Pons (tissue), 1 donor: ENCODE measurements at places on chromosomes 5 and 9.
A peak's percentile ranks its signal among the peaks of the same experiment; 100 is the strongest.

DNA sequence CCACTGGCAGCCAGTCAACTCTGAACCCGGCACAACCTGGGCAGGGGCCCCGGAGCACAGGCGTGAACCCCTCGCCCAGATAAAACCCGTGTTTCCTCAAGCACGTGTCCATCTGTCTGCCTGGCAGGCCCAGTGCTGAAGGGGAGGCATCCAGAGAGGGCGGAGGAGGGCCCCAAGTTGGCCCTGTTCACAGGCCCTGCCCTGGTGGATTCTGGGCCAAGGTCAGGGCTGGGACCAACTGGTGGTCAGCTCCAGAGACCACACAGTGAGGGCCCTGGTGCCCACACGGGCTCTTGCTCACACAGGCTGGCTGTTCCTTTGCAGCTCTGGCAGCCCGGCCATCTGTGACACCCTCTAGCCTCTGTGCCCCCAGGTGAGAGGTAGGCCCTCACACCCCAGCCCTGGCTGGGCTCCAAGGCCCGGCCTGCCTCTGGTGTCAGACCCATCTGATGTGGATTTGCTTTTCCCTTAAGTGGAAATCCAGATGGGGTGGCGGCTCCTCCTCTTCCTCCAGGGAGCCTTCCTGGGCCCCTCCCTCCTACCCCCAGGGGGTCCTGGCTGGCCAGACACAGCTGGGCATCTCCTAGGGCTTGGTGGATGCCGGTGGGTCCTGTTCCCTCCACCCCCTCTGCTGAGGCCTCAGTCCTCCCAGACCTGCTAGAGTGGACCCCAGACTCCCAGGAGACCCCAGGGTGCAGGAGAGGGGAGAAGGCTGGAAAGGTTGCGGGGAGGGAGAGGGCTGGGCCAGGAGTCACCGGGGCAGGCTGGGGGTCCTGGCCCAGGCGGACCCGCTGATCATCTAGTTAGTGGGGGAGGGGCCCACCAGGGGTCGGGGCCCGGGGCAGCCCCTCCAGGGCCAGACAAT, 525 bp upstream of the STPG3 start:
- no peak for DNase-seq

DNA sequence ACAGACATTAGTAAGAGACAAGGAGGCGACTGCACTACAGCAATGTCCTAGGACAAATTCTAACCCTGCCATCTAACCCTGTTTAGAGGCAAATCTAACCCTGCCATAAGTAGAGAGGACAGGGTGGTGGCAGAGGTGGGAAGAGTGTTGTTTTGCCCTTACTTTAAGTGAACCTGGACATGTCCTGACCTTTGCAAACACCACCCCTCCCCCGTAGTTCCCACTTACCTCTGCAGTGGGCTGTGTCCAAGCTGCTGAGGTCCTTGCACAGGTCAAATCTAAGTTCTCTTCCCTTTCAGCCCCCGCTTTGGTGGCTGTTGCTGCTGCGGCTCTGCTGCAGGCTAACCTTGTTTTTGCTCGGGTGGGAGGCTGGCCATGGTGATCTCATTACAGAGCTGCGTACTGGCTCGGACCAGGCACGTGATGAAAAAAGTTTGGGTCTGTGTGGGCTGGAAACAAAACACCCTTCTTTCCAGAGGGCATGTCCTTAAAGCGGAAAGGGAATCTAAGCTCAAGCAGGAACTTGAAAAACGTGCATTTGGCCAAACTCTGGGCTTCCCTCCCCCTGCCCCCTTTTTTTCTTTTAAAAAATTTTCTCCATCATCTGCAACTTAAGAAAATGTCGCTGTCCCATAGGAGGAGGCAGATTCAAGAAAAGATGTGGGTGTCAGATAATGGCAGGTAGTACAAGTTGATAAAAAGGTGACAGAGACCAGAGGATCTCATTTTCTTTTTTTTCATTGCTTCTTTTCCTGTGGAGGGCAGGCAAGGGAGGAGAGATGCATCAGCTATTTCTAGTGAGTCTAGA, at the start of gene FAXDC2:
Gene FAXDC2, minus strand, starts transcription at position 349 of the 808 bp plus-strand sequence. CDS start 12,425 bp downstream, outside the sequence.
- peak; percentile 92 for DNase-seq

- no peak for DNase-seq
Measured at GRCh38 chr9:76023715-76024195, 133.3 kb downstream of the PCSK5 start.

- DNase-seq, result no peak
Measured at GRCh38 chr5:56479126-56479525, 246.0 kb upstream of the ANKRD55 start.

- DNase-seq, result no peak
Measured at GRCh38 chr9:2389404-2389803, 232.2 kb upstream of the VLDLR start.

DNA sequence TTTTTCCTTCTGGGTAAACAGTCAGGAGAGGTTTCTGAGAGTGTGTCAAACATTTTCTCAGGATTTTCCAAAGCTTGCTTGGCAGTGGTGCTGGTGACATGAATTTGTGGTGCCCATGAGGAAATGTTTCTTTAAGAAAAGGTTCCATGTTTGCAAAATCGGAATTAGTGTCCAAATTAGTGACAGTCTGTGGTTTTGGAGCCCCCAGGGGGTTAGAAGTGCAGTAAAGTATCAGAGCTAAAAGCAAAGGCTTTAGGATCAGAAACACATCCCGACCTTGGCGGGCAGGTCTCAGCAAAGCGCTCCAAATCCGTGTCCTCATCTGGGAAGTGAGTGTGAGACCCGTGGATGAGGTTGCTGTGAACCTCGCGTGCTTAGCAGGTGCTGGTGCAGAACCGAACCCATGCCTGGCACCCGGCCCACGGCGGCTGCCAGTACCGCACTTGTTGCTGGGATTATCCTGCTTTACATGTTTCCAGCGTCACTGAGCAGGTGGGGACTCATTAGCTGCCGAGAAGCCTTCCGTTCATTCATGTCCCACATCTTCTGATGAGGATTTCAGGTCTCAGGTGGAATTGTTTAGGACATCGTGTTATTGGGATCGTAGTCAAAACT, 70.8 kb upstream of the COL5A1 start:
- DNase-seq, result no peak

- DNase-seq, result no peak
Measured at GRCh38 chr5:6837519-6838110, 124.4 kb downstream of the TENT4A start.

DNA sequence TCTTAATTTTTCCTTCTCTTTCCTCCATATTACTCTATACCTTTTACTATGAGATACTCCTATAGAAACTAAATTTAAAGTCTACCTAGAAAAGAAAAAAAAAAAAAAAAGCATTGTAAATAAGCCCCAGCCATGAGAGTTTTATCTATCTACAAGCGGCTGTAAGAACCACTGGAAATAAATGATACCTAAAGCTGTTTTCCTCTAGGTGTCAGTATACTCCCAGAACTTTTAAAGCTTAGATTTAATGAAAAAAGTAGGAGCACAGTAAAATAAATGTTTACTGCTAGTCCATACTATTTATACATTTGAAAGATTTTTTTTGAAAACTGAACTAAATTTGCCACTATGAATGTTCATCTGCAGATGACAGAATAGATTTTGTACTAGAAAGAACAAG, 26.2 kb downstream of the TYRP1 start:
- DNase-seq, result peak; percentile 68

DNA sequence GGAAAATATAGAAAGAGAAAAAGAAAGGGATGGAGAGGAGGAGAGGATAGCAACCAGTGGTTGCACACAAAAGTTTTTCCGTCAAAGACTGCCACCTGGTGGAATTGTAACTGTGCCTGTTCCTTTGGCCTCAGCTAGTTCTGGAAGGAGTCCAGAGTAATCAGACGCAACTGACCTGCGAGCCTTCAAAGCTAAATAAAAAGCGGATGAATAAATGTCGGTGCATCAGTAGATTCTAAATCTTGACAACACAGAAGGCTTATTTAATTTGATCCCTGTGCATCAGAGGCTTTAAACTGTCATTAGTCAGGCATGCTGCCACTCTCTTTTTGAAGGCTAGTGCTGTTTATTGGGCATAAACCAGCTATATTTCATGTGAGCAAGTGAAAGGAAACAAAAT, 132.9 kb upstream of the ACO1 start:
- DNase-seq, result peak; percentile 73

- no peak for DNase-seq
Measured at GRCh38 chr5:94125107-94125506, 383.7 kb upstream of the POU5F2 start.

DNA sequence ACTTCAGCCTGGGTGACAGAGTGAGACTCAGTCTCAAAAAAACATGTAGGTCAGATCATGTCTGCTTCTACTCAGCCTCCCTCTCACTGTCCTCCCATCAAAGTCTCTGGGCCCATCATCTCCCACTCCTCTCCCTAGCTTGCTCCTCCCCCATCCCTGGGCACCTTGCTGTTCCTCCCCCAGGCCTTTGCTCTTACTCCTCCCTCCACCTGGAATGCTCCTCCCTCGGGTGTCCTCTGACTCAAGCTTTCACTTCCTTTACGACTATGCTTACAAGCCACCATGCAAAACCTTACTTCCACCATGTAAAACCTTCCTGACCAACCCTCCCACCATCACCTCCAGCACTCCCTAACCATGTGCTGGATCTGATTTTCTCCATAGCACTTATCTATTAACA, 51.5 kb downstream of the MTMR12 start:
- DNase-seq, result no peak

GRCh38 chr5:126364206-126364902, 58.9 kb upstream of the GRAMD2B start:
- no peak for DNase-seq

GRCh38 chr5:157524887-157525286, 50.7 kb downstream of the ADAM19 start:
- DNase-seq, result no peak

DNA sequence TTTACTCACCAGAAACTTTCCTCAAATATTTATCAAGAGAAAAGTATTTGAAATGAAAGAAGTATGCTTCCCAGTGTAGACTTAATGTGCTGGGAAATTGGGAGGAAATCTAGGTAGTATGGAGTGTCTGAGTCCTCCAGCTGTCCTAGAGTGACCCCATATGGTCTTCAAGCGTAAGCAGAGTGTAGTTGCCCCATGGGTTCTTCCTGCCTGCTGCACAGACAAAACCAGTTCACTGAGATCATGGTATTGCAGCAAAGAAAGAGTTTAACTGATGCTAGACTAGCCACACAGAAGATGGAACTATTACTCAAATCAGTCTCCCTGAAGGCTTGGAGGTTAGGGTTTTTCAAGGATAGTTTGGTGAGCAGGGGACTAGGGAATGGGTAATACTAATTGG, 114.9 kb upstream of the PRLR start:
- DNase-seq, result no peak

DNA sequence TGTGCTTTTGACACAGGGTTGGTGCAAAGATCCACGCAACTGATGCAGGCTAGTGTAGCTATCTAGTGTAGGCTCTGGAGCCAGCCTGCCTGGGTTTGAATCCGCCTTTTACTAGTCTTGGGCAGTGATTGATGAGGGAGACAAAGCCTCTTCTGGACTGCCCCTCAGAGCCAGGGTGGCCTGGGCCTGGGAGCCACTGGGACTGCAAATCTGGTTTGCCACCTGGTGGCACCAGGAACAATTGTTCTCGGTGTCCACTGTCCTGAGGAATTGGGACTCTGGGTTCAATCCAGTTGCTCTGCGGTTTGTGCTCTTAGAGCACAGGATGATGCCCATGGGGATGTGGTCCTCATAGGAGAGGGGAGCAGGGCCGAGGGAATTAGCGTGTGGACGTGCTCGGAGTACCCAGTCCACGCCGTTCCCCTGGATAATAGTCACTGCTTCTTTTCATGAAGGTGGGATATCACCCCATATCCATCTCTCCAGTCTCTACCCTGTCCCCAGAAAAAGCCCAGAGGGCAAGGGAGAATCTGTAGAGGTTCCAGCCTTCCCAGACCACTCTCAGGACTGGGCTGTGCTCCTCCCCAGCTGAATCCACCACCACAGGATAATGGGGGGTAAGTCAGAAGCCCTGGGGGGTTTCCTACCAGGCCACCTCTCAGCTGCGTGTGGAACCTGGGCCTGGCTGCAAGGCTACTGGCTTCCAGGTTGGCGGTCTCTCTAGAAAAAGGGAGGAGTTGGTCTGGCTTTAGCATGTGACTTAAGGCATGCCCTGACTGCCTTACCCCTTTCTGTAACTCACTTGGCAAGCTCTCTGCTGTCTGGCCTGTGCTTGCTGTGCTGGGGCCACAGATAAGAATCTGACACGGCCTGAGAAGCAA, 1.9 kb downstream of the B4GALT7 start:
- DNase-seq, result no peak

- DNase-seq, result peak; percentile 64
Measured at GRCh38 chr5:100826133-100826532, 76.9 kb downstream of the ST8SIA4 start.

DNA sequence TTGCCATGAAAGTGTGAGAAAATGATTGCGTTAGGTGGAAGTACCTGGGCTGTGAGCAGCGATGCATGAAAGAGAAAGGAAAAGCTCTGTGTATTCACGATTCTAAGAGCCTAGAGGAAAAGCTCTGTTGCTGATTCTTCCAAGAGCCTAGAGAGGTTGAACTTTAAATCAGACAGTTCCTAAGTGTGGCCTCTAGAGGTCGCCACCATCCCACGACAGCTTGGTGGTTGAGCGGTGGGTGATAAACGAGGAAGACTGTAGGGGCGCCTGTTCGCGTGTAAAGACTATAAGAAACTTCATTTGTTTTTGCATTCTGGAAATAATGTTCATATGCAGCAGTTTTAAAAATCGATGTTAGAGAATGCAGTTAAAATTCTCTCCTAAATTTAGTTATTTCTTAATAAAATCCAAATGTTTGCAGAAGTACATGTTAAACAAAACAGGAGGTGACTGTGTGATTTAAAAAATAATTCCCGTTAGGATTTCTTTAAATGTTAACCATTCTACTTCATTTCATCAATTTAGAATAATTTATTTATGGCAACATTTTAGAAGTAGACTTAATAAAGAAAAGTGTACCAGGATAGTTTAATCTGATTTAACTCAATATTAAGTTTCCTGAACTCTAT, 107.7 kb downstream of the TENT4A start:
- DNase-seq, result no peak

GRCh38 chr9:109787735-109788134, 7.7 kb downstream of the PALM2AKAP2 start:
- no peak for DNase-seq

- DNase-seq, result no peak
Measured at GRCh38 chr9:88585426-88585825, 50.4 kb downstream of the NXNL2 start.

- DNase-seq, result no peak
Measured at GRCh38 chr9:108645520-108645919, 210.3 kb downstream of the ACTL7B start.

DNA sequence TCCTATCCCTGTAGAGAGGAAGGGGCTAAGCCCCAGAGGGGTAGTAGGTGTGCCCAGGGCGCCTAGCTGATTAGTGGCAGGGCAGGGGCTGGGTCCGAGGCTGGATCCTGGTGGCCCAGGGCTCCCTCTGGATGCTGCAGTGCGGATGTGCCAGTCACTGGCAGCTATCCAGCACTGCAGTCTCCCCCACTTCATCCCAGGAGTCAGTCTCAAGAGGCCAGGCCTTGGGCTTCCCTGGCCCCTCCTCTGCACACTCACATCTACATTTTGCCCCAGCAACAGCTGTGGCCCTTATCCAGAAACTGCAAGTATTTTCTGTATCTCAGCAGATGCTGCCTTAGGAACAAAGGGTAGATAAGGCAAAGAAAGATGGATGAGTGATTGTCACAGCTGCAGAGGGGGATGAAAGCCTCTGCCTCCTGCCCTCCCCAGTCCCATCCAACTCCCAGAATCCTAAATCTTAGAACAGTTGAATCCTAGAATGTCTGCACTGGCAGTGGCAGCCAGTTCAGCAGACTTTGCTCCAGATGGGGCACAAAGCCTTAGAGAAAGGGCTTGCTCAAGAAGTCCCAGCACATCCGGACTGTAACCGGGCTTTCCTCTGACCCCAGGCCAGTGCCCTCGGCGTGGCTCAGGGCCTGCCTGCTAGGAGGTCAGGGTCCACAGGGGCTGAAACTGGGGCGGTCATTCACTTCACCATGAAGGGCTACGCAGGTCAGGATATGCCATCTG, 1.6 kb downstream of the ANXA6 start:
- DNase-seq, result no peak
